ENCODE measurements at places on chromosomes 3 and 15. TPM values are rescaled to one million over a fixed set of nuclear protein-coding genes. Genes with fewer than 3 reads are reported as not detected.

CELSR3 gene
- 1.2 TPM for polyA plus RNA-seq

SLC30A4 gene
- polyA plus RNA-seq, result 1.4 TPM

SOX14 gene
- polyA plus RNA-seq, result not detected

CNBP gene
- 324 TPM for polyA plus RNA-seq

FGD5 gene
- polyA plus RNA-seq, result 14.6 TPM

USP13 gene
- polyA plus RNA-seq, result 4.3 TPM

SHF gene
- 1.9 TPM for polyA plus RNA-seq

PATL2 gene
- 4.8 TPM for polyA plus RNA-seq

SCN11A gene
- 0.06 TPM for polyA plus RNA-seq

AGBL1 gene
- polyA plus RNA-seq, result 0.57 TPM

CDC25A gene
- polyA plus RNA-seq, result 0.87 TPM

GRCh38 chr15:70213794-70214193 lies 116.1 kb upstream of the TLE3 start:
- DNase-seq, result no peak

DNA sequence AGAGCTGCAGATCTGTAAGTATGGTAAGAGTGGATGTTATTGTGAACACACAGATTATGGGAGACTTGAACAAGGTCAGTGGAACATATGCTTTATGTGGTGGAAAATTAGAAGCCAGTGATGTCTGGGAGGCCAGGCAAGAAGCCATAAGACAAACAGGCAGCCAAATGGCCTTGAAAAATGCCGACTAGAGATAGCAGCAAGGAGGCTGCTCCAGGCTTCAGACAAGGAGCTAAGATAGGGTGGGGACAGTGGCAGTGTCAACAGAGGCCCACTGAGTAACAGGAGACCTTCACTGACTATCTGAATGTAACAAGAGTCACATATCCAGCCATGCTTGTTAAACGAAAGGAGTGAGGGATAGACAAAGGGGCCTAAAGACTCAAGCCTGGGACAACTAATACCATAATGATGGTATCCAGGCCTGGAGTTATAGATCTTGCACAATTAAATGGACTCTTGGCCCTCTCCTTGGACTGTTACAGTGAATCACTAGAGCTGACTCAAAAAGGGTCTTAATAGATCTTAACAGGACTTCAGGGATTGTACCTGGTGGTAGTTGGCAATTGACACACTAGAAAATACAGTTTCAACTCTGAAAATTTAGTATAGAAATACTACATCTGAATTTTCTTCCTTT lies 50.6 kb downstream of the CFAP20DC start:
- no peak for DNase-seq

DNA sequence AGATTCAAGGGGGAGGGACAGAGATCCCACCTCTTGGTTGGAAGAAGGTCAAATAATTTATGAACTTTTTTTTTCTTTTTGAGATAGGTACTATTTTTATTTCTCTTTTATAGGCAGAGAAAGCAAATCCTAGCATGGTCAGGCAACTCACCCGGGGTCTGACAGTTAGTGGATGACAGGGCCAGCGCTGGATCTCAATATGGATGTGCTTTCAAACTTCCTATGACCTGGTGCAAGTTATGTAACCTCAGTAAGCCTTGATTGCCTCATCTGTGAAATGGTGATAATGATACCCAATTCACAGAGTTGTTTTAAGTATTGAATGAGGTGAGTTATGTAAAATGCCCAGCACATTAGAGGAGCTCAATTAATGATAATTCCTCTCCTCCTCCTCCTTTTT lies 86.8 kb upstream of the MEF2A start:
- DNase-seq, result no peak

DNA sequence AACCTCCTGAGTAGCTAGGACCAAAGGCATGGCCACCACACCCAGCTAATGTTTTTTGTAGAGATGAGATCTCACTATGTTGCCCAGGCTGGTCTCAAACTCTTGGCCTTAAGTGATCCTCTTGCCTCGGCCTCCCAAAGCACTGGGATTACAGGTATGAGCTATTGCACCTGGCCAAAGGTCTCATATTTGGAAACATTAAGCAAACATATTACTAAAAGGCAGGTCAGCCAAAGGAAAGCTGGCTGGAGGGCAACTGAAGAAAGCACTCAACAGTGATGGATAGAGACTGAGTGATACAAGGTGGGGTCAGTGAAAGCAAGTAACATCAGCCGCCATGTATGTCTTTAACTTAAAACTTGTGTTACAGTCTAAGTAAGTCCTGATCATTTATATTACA lies 57.5 kb downstream of the TBC1D2B start:
- DNase-seq, result no peak

GRCh38 chr3:35223632-35224394 lies 415.5 kb upstream of the ARPP21 start:
- no peak for DNase-seq

- no peak for DNase-seq
Measured at GRCh38 chr15:93035092-93035915, 53.7 kb downstream of the RGMA start.

DNA sequence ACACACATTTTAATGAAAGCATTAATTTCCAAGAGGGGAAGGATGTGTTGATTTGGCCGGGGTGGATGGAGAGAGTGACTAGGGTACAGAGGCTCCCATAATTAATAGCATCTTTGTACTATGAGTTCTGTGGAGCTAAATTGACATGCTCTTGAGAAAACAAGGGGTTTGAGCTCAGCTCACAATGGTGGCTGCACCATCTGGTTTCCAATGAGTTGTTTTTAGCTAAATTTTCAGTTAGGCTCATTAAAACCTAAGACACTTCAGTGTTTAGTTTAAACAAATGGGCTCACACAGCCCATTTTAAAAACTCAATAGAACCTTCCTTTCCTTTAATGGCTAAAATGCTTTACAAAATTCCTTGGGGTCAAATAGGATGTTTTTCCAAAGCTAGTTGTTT lies 199.7 kb downstream of the TNIK start:
- no peak for DNase-seq

GRCh38 chr3:150958683-150959082 lies 13.8 kb downstream of the CLRN1 start:
- no peak for DNase-seq

DNA sequence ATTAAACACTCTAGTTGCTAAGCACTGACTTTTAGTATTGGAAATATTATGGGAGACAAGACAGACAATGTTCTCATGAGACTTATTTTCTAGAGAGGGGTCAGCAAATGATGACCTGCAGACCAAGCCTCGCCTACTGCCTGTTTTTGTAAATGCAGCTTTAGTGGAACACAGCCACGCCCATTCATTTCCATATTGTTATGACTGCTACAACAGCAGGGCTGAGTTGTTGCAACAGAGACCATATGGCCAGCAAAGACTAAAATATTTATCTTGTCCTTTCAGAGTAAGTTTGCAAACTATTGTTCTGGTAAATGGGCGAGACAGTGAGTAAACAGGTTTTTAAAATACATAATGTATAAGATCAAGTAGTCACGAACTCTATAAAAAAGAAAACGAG lies 570.2 kb downstream of the NTRK3 start:
- DNase-seq, result no peak

DNA sequence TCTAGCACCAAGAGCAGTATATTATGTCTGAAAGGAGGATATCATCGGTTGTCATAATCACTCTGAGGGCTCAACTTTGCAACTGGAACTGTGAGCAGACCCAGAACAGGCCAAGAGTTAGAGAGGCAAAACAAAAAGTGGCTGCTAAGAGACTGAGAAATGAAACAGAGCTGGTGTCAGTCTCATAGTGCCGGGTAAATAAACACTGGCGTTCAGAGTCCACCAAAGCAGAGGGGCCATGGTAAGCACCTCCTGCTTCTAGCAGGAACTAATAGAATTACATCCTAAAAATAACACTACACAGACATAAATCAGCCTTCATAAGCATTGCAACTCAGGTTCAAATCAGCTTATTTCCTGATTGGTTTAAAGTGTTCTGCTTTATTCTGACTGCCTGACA lies 10.3 kb upstream of the IL12A start:
- no peak for DNase-seq

DNA sequence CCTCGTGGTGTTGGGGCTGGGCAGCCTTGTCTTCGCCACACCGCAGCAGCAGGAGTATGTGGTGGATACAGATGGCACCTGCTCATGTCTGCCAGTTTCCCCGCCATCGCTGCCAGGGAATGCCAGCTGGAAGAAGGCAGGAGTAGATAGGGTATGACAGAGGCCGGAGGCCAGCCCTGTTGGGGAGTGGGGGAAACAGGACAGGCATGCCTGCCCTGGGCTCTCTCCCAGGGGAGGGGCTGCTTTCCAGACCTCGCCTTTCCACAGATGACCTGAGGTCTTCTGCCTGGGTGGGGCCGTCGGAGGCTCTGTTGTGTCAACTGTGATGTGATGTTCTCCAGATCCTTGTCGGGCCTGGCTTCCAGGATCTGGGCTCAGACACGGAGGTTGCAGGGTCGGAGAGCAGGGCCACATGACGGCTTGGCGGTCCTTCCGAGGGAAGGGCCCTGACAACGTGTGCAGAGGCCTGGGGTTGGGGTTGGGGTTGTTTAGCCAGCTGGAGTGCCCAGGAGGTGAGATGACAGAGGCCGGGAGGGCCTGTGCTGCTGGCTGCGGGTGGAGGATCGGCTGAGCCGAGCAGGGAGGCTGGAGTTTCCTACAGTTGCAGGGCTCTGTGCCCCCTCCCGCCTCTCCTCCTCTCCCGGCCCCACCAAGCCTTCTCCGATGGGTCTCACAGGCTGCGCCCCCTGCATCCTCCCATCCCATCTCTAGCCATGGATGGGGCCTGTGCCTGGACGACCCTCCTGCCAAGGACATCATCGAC lies 102.0 kb downstream of the TBC1D2B start:
- peak; percentile 74 for DNase-seq

DNA sequence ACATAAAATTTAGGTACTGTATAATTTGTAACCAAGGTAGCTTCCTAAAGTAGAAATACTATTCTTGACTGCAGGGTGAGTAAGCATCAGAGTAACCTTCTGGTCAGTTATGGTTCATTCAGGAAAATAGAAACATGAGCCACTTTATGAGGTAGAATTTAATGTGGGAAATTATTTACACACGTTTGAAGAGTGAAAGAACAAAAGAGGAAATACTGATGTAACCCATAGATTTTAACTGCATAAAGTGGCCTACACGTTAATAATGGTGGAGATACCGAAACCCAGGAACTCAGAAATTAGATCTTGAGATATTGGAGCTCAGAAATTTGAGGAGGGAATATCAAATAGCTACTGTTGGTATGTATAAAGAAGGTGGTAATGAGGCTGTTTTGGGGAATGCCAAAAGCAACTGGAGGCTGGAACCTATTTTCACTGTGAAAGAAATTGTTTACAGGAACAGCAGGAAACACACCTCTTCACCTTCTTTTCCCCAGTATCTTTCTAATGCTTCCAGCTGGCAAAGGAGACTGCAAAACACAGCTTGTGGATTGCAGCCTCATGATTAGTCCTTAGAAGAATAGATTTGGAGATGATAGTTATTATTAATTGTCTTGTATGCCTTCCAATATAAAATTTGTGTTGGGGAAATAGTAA lies 216.1 kb downstream of the DOCK3 start:
- DNase-seq, result no peak

GRCh38 chr15:68557469-68558317 lies 21.1 kb upstream of the CORO2B start:
- no peak for DNase-seq

DNA sequence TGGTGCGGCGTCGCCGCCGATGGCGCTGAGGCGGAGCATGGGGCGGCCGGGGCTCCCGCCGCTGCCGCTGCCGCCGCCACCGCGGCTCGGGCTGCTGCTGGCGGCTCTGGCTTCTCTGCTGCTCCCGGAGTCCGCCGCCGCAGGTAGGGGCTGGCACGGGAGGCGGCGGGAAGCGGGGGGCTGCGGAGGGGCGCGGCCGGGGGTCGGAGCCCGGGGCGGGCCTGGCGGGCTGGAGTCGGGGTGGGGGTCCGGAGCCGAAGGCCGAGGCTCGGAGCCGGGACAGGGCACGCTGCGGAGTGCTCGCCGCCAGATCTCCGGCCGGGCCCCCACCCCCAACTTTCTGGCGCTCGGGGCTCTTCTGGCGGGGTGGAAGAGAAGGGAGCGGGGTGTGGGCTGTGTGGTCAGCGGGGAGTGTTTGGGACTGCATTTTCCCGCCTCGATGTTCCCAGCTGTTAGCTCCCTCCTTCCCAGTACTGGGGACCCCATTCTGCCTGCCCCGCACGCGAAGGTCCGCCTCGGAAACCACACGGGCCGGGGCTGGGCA lies 299 bp downstream of the TYRO3 start:
- peak; percentile 34 for DNase-seq

DNA sequence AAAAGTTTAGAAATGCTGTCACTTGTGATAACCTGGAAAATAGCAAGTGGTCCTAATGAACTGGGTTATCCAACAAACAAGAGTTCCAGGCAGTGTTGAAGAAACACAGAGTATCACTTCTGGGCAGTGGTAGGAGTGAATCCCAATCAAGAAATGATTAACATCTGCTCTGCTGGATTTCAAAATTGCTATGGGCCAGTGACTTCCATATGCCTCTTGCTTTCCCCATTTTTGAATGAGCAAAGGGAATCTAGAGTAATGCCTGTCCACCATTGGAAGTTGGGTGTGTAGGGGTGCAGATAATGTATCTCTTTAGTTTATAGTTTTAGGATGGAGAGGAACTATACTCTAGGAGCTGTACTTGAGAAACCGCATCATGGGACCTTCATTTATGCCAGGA lies 236.5 kb downstream of the RPLP1 start:
- DNase-seq, result no peak

DNA sequence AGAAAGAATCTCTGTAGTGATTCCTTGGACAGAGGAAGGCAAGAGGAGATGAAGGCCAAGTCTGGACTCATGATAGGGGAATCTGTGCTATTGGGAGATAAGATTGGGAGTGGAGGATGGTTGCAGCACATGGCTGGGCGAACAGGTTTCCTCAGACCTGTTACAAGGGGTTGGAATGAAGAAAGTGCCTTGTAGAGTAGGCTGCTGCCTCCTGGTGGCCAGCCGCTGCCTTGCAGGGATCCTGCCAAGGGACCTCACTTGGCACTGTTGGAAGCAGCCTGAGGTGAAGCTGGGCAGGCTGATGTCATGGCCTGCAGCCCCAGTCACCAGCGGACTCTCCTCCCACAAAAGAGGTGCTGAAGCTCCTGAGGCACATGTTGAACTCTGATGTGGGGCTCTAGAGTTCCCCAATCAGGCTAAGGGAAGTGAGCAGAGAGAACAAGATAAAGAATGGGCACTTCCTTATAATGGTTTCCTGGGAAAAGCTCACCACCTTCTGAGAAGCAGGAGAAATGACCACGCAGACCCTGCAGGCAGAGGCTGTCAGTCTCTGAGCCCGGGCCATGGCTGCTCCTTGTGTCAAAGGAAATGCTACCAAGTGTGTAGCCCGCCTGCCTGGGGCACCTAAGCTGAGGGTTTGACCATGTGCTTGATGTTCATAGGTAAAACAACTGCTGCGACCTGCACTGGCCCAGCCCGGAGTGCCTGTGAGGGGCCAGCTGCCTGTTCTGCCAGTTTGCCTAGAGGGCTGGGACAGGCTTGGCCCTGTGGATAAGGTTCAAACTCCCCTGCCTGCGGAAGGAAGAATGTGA lies 1.6 kb upstream of the TEX264 start:
- DNase-seq, result peak; percentile 82

DNA sequence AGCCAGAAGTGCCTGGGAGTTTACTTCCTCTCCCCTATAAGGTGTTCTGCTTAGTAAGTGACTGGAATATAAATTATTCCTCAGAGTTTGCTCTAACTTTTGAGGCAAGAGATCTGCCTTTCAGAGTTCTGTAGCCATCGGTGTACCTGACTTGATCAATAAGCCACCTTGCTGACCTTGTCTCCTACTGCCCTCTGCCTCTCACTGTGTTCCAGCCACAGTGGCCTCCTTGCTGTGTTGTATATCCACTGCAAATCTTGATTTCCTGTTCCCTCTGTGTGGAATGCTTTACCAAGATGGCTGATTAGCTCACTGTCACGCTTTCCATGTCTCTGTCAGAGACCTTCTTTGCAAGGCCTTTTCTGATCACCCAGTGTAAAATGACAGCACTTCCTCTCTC lies 442.4 kb downstream of the SQOR start:
- DNase-seq, result no peak

- DNase-seq, result no peak
Measured at GRCh38 chr15:52161406-52161966, 29.7 kb downstream of the GNB5 start.
